ENCODE measurements at places on chromosomes 1 and 21. TPM values are rescaled to one million over a fixed set of nuclear protein-coding genes. Genes with fewer than 3 reads are reported as not detected.
A peak's percentile ranks its signal among the peaks of the same experiment; 100 is the strongest.

The ZNF678 gene
- 8.9 TPM for total RNA-seq

The CYP4X1 gene
- total RNA-seq: 28.9 TPM

The BEND5 gene
- 32.0 TPM for total RNA-seq

The DTL gene
- total RNA-seq: 0.81 TPM

The NTMT2 gene
- not detected for total RNA-seq

The HES2 gene
- total RNA-seq: not detected

The PCP4L1 gene
- total RNA-seq: 28.8 TPM

The ANXA9 gene
- total RNA-seq: not detected

The PPM1J gene
- total RNA-seq: 9.9 TPM

The NIBAN1 gene
- 4.5 TPM for total RNA-seq

The CCDC190 gene
- total RNA-seq: 0.96 TPM

The ELK4 gene
- 42.6 TPM for total RNA-seq

GRCh38 chr1:56146449-56146848 lies 432.9 kb downstream of the PLPP3 start:
- DNase-seq: no peak

GRCh38 chr1:246591504-246591903 lies 25.2 kb downstream of the CNST start:
- DNase-seq: no peak

- no peak for DNase-seq
Measured at GRCh38 chr21:40186045-40186444, 318.8 kb downstream of the PCP4 start.

- no peak for DNase-seq
Measured at GRCh38 chr1:205355075-205355453, 1.7 kb downstream of the KLHDC8A start.

GRCh38 chr1:67627906-67628305 lies 57.1 kb upstream of the GADD45A start:
- no peak for DNase-seq

- DNase-seq: no peak
Measured at GRCh38 chr1:98478121-98478520, 183.4 kb upstream of the SNX7 start.

- no peak for DNase-seq
Measured at GRCh38 chr1:200627575-200628222, 7.1 kb upstream of the KIF14 start.

- DNase-seq: no peak
Measured at GRCh38 chr1:94004924-94005323, 95.7 kb upstream of the GCLM start.

DNA sequence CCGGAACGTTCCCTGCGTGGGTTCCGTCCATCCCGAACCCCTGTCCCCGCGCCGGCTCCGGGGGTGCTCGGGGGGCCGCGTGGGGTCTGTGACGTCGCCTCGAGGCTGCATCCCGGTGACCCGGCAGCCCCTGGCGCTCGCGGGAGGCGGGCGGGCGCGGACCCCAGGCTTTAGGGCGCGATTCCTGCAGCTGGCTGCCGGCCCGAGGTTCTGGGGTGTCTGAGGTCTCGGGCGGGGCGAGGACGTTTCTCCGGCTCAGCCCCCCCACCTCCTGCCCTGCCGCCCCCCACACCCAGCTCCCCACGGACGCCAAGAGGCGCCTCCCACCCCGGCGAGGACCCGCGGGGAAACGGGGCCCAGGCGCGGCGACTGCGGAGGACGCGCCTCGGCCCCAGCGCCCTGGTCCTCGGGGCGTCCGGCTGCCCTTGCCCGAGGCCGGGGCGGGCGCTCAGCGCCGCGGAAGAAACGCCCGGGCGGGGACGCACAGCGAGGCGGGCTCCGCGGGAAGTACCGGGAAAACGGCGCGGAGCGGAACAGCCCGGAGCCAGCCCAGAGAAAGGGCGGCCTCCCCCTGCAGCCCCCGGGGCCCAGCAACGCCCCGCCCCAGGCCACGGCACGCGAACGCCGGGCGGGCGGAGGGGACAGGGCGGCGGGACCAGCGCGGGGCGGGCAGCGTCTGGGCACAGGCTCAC lies 1.3 kb upstream of the PCBP3 start:
- DNase-seq: no peak

DNA sequence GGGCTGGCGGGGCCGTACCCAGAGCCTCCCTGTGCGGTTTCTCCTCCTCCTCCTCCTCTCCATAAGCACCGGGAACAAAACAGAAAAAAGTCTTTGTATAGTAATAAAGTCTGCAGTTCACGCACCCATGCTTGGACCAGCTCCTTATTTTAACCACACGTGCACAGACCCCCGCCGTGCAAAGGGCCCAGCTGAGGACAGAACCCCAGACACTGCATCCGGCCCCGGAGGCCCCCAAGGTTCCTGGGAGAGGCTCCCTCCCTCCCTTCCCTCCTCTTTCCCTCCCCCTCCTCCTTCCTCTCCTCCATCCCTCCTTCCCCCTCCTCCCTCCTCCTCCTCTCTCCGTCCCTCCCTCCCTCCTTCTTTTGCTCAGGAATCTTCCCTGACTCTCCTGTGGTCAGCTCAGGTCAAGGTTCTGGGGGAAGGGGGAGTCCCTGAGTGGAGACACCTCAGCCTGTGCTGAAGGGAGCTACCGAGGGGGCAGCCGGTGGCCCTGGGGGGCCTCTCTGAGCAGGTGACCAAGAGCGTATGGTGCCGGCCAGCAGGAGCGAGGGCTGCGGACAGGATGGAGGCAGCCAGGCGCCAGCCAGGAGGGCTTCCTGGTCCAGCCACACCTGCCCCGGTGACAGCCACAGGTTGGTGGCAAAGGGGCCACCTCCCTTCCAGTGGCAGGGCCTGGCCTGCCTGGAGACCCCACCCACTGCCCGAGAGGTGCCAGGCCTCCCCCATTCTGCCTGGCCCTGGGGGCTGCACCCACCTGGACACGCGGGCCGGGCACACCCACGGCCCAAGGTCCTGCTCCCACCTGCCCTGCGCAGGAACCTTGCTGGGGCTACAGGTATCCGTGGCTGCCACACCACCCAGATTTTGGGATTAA lies 3.2 kb upstream of the TTLL10 start:
- no peak for DNase-seq

DNA sequence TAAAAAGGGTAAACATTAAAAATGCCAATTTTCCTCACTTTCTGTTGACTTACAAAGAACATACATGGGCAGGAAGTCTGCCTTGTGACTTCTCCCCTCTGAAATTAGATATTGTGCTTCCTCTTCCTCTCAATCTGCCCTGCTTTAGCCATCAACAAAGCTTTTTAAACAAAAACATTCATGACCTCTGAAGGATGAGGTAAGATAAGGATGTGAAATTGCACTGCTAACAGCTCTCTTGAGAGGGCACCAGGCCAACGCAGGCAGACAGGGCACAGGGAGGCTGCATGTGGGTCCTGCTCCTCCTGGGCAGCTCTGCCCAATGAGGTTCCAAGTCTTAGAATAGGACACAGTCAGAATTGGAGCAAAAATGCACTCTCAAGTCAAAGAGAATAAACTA lies 62.1 kb downstream of the DEGS1 start:
- DNase-seq: no peak

GRCh38 chr21:38661889-38662568 lies 143.7 kb upstream of the ETS2 start:
- no peak for DNase-seq

- DNase-seq: no peak
Measured at GRCh38 chr1:205545001-205545919, 40.8 kb downstream of the CDK18 start.

DNA sequence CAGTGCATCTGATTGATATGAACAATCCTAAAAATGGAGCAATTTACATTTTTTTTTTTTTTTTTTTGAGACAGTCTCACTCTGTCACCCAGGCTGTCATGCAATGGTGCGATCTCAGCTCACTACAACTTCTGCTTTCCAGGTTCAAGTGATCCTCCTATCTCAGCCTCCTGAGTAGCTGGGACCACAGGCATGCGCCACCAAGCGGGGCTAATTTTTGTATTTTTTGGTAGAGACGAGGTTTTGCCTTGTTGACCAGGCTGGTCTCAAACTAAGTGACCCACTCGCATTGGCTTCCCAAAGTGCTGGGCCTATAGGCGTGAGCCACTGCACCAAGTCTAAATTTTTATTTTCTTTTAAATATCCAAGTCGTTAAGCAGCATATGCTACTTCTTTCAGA lies 109.0 kb downstream of the FAF1 start:
- DNase-seq: no peak

DNA sequence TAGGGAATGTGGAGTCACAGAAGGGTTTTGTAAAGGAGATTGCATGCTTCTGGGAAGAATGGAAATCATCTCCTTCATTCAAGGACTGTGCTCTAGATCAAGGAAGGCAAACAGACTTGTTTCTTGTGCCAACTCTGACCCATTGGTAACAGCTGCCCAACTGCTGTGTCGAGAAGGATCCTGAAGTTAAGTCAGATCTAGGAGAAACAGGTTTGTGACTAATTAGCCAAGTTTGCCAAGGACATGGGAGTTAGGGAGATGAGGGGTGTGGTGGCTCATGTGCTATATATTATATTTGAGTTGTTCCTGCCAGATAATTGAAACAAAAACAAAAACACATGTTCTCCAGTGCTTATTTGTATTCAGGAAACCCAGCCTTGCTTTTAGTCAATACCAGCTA lies 251.2 kb upstream of the USP24 start:
- no peak for DNase-seq

GRCh38 chr1:206895837-206896242 lies 1.4 kb upstream of the IL24 start:
- no peak for DNase-seq

- no peak for DNase-seq
Measured at GRCh38 chr21:45001134-45002095, 61.6 kb downstream of the SLX9 start.

DNA sequence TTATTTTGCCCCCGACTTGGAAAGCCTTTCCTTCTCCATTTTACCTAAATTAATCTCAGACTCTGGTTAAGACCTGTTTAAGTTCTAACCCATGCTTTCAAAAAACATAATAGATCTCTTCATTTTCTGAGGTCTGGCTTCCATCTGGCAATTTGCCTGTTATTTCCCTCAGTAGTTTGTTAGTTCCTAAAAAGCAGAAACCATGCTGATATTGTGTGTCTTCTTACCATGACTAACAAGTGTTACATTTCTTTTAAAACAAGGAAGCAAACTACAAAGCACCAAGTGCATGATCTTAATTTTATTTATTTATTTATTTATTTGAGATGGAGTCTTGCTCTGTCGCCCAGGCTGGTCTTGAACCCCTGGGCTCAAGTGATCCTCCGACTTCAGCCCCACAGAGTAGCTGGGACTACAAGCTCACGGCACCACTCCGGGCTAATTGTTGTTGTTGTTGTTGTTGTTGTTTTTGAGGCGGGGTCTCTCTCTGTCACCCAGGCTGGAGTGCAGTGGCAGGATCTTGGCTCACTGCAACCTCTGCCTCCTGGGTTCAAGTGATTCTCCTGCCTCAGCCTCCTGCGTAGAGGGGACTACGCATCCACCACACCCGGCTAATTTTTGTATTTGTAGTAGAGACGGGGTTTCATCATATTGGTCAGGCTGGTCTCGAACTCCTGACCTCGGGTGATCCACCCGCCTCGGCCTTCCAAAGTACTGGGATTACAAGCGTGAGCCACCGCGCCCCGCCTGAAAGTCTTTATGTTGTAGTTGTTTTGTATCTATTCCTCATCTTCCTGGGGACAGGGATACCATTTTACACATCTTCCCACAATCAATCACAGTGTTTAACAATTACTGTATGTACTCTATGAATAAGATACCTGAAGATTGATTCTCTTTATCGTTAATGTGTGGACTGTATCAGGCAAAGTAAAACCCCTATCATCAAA lies 1.3 kb upstream of the PATJ start:
- DNase-seq: no peak

DNA sequence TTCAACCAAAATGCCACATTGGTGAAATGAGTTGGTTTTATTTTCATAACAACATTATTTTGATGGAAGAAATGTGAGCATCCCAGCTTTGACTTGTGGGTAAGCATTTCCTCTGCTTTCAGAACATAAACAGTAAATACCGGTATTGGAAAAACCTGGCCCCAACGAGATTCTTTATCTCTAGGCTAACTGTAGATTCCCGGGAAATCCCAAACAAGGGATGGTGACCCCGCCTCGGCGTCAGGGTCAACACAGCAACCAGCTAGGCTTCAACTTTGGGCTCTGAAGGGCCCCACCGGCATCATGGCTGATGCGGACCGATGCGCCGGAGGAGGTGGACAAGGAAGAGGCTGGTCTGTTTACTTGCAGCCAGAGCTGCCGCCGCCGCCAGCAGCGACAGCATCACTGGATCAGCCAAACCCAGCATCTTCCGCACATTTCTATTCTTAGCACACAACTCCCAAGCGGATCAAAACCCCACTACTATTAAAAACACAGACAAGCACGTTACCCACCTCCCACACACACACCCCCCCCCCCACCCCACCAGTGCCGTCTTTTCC lies 1.1 kb downstream of the AKT3 start:
- DNase-seq: peak; percentile 68

DNA sequence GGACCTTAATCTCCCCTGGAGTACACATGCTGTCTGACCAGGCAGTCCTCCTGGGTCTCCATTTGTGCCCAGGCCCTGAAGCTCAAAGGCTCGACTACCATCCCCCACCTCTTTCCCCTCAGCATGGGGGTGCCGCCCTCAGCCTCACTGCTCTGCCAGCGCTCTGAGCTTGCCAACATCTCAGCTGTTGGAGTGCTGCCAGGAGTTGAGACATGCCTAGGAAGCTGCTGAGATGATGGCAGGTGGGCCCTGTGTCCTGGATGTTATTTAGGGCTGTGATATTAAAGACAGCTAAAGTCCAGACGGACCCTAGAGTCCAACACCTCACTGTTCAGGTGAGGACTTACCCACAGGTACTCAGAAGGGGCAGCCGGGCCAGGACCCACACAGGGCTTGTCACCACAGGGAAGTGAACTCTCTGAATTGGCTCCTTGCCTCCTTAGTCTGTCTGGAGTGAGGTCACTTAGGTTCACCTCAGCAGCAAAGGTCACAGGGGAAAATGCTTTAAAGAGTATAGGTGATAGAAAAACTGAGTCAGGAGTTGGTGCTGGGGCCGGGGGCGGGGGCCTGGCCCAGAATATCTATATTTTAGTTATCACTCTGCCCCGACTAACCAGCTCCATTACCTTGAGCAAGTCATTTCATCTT lies 19.7 kb upstream of the KCNC4 start:
- DNase-seq: peak; percentile 71

DNA sequence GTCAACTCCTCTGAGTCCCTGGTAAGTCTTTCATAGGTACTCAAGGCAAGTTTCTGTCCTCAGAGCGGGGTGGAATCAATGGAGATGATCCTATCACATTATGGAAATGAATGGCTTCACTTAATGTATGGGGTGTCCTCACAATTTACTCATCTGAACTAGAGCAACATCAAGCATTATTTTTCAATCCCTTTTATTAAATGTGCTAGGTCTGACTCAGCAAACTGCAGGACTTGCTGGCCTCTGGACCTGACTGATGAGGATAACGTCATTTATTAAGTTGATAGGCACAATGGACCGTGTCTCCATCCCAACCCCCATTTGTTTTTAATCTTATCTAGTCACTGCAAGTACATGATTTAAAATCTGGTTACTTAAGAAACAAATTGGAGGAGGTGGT lies 259.2 kb downstream of the NUF2 start:
- no peak for DNase-seq

DNA sequence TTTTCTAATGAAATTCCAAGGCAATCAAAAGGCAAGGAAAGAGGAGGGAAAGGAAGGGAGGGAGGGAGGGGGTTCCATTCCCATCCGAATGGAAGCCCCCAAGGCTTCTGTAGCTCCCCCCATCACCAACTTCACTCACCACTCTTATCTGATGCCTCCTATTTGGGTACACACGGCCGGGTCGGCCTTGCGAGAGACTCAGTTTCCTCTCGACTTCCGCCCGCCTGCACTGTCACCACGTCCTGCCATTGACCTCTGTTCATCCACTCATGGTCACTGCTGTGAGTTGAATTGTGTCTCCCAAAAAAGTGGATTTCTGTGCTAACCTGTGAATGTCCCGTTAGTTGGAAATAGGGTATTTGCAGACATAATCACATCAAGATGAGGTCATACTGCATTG lies 11.2 kb downstream of the PDE9A start:
- DNase-seq: no peak

Data from dorsolateral prefrontal cortex (tissue), 122 donors.